Cardiac septum (tissue), 1 donor: ENCODE measurements at places on chromosomes 11 and 22. TPM values are rescaled to one million over a fixed set of nuclear protein-coding genes. Genes with fewer than 3 reads are reported as not detected.

MYEOV gene
- not detected for total RNA-seq

OR10A2 gene
- total RNA-seq, result not detected

OR2AT4 gene
- not detected for total RNA-seq

GRCh38 chr11:100759856-100760255 lies 72.8 kb downstream of the ARHGAP42 start:
- no peak for DNase-seq

DNA sequence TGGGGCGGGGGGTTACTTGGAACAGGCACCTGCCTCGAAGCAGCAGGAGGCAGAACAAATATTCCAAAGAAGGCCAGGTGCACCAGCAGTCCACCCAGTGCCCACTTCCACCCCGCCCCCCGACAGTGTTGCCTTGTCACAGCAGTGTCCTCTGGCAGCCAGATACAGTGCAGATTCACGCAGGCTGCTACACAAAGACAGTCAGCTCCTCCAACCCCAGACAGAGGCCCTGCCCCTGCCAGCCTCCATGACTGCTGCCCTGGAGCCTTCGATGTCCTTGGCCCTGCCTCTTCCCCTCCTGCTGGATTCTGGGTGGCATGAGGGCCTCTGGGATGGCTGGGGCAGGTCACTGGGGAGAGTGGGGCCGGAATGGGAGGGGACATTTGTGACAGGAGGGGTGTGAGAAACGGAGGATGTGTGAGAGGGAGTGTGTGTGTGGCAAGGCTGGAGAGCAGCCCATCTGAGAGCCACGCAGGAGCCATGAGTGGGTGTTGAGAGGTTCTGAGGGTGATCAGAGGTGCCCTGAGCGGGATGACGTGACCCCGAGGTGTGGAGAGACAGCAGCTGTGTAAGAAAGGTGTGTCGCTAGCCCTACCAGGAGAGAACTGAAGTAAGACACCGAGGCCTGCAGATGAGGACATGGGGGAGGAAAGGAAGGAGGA lies 173.7 kb downstream of the CEP164 start:
- DNase-seq, result no peak
